ENCODE measurements at places on chromosomes 13 and 19. TPM values are rescaled to one million over a fixed set of nuclear protein-coding genes. Genes with fewer than 3 reads are reported as not detected.

STOML3 gene
- not detected for polyA plus RNA-seq

RFPL4AL1 gene
- polyA plus RNA-seq, result not detected

HRC gene
- 0.07 TPM for polyA plus RNA-seq

ZNF211 gene
- 11.3 TPM for polyA plus RNA-seq

CNFN gene
- polyA plus RNA-seq, result 0.78 TPM

GRCh38 chr13:109645831-109646230 lies 140.6 kb downstream of the IRS2 start:
- no peak for DNase-seq

DNA sequence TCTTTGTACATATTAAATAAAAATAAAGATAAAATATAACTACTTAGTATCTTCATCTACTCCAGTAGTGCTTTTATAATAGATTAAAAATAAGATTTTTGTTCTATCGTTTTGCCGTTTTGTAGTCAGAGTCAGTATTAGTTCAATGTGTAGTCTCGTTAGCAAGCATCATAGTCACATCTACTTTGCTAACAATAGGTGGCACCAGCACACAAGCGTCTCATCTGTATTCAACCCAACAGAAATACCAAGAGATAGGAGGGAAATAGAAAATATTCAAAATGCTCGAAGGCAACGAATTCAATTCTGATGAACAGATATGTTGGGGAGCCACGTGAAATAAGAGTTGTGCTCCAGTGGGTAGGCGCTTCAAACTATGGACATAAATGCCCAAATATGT lies 21.4 kb upstream of the MICU2 start:
- DNase-seq, result no peak

- no peak for DNase-seq
Observed at GRCh38 chr13:43537124-43537523, 249.6 kb downstream of the ENOX1 start.

- DNase-seq, result no peak
Observed at GRCh38 chr13:113853518-113854237, 10.2 kb downstream of the GAS6 start.

DNA sequence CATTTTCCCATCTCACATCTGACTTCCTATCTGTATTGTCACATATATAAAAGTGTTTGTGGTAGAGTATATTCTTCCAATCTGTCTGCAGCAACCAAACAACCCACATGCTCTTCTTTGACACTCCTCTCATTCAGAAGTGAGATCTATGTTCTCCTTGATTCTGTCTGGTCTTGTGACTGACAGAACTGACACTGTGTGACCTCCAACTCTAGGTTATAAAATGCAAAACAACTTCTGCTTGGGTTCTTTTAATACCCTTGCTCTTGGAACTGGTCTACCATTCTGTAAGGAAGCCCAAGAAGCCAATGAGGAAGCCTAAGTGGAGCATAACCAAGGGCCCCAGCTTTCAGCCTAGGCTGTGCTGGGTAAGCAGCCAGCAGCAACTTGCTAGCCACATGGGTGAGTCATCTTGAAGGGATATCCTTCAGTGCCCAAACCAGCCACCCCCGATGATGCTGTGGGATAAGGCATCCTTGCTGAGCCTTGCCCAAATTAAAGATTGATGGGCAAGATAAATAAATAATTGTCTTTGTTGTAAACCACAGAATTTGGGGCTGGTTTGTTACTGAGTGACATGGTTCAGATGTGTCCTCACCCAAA lies 18.4 kb upstream of the ITM2B start:
- DNase-seq, result no peak

- DNase-seq, result no peak
Observed at GRCh38 chr13:71079638-71080037, 787.4 kb downstream of the DACH1 start.

GRCh38 chr19:2315818-2316353 lies 7.9 kb upstream of the LINGO3 start:
- no peak for DNase-seq

Data from BJ (cell line).